CD4-positive, alpha-beta memory T cell (primary cell): ENCODE measurements at places on chromosomes 1 and 21. TPM values are rescaled to one million over a fixed set of nuclear protein-coding genes. Genes with fewer than 3 reads are reported as not detected.

The FMO5 gene
- total RNA-seq: 1.0 TPM

The ANGPTL1 gene
- total RNA-seq: not detected

The CENPS gene
- total RNA-seq: 7.2 TPM

DNA sequence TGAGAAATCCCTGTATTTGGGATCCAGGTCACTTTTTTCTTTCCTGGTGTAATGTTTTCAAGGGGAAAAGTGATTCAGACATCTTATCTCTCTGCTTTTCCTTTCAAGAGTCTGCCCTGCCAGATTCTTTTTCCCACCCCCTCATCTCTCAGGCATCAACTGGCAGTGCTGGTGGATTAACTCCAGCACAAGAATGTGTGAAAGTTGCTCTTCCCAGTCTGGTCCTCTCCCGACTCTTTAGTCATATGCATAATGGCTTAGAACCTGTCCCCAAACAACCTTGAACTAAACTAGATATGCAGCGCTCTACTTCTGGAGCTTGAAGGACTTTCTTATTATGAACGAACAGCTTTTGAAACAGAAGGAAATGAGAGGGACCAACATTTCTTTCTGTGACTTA is 88.5 kb downstream of the SLC44A5 start:
- no peaks in the 10 kb centered on the region for H3K36me3 ChIP-seq
- no peak overlapping the region for H3K4me3 ChIP-seq
- H3K27me3 ChIP-seq: no peaks in the 10 kb centered on the region
- DNase-seq: no peak
- H3K4me1 ChIP-seq: no peaks in the 10 kb centered on the region

GRCh38 chr1:222865718-222866117 is 50.9 kb downstream of the DISP1 start:
- no peaks in the 10 kb centered on the region for H3K4me1 ChIP-seq
- no peak overlapping the region for H3K27ac ChIP-seq
- DNase-seq: no peak

DNA sequence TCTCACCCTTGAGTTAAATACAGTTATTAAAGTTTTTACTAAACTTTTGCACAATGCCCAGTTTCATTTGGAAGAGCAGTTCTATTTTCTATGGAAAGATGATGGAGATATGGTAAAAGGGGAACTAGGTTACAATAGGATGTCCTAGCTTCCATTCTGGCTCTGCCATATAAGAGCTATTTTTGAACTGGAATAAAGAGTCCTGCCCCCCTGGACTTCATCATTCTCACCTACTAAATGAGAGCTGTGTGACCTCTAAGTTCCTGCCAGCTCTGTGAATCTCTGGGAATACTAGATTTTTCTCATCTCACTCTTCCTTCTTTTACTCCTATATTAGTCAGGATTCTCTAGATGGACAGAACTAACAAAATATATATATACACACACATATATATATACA is 106.3 kb downstream of the PRRX1 start:
- no peak for DNase-seq
- no peak overlapping the region for H3K4me3 ChIP-seq
- no peaks in the 10 kb centered on the region for H3K27me3 ChIP-seq
- H3K4me1 ChIP-seq: no peaks in the 10 kb centered on the region
- H3K36me3 ChIP-seq: no peaks in the 10 kb centered on the region
